ENCODE measurements at places on chromosomes 16 and 17.

DNA sequence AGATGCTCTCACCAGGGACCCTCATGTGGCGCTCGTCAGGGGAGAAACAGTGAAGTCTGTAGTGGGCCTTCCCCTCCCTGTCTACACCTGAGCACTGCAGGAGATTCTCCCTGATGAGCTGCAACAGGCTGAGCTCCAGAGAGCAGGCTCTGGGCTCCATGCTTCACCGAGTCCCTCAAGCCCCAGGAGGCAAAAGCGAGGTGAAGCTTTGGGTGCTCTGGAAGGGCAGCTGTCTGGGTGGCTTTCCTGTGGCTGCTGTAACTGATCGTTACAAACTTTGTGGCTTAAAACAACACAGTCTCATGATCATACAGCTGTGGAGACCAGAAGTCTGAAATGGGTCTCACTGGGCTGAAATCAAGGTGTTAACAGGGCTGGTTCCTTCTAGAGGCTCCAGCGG is 12.1 kb upstream of the CD300LD start:
- DNase-seq, result no peak

GRCh38 chr17:4643676-4644075 is 2.2 kb upstream of the ALOX15 start:
- DNase-seq, result no peak

DNA sequence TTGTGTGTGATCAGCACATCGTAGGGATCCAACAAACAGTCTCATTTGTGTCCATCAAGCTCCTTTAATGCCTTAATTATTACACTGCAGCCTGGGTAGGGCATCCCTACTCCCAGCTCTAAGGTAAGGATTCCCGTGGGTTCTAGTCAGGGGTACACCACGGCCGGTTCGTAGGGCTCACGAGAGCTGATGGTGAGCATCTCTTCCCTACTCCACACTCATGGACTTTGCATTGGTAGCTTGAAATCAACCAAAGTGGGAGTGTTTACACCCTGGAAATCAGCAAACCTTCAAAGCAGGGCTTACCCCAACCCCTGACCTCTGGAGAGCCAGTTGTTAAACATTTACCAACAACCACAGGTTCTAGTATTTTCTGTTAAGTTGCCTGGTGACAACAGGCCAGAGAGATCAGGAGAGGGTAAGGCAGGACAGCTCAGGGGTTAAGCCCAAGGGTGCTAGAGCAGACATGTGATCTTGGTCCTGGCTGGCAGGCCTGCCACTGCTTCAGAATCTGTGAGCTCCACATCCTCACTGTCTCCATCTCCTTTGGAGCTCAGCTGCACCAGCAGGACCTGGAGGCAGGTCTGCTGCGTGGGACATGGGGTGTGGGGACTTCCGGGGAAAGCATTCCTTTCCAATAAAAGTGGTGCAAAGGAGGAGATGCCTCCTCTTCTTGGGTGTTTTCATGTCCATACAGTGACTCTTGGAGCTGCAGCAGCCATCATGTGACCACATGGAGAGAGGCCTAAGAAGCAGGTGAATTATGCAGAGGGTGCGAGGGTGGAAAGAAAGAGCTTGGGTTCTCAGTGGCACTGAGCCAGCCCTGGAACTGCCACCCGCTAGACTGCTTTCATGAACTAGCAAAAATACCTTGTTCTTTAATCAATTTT is 36.1 kb upstream of the ZCCHC14 start:
- DNase-seq, result no peak

GRCh38 chr16:4520913-4521312 is 17.7 kb downstream of the CDIP1 start:
- no peak for DNase-seq

DNA sequence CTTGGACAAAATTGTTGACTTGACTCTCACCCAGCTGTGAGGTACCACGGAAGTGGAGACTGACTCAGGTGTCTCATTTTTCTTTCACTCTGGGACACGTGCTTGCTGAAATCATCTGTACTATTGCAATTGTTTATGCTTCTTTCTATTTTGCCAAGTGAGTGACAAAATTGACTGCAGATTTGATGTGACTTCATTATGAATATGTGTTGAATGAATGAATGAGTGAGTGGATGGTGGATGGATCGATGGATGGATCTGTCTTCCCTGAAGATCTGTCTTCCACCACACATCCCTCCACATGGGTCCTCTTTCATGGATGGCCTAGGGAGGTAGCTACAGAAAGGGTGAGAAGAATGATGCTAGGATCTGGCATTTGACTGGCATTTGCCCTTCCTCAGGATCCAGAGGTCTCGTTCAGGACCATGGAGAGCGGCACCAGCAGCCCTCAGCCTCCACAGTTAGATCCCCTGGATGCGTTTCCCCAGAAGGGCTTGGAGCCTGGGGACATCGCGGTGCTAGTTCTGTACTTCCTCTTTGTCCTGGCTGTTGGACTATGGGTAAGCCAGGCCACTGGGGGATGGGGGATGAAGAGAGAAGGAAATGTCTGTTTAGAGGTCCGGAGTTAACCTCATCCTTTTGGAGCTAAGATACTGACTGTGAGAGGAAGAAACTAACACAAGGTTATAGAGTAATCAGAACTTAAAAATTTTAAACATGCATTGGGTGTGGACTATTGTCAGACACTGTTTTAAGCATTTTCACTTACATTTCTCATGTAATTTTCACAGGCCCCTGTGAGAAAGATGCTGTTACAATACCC is 12.7 kb downstream of the SLC5A11 start:
- DNase-seq, result peak; percentile 69

- no peak for DNase-seq
These were observed 9.5 kb downstream of the HAS3 start for GRCh38 chr16:69114976-69115355.

DNA sequence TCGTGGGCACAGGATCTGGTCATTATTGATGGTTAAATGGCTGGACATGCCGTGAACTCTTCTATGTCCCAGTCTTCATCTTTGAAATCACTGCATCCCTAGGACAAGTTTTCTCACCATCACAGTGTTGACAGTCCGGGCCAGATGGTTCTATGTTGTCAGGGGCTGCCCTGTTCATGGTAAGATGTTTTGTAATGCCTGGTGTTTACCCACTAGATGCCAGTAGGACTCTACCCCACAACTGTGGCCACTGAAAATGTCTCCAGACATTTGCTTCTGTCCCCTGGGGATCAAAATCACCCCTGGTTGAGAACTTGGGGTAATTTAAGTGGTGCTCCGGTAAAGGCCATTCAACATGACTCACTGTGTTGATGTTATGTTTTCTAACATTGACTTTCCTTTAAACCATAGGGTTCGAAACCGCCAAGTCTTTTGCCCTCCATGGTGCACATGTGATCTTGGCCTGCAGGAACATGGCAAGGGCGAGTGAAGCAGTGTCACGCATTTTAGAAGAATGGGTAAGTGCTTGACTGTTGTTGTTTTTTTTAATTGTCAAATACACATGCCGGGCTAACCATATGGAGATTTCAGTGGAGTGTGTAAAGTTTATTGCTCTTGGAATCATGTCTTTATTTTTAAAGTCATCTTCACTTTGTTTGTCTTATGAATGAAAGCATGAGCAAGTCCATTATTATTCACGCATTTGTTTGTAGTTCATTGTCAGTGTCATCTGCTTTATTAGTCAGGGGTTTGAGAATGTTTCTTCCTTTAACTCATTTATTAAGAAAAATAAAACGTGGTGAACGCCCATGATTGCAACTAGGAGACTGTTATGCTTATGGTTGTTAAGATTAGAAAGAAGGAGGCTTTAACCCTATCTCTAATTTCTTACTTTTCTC is 64.6 kb downstream of the WWOX start:
- peak; percentile 5 for DNase-seq

GRCh38 chr17:39627712-39628516 is 1.2 kb downstream of the PPP1R1B start:
- DNase-seq, result no peak

GRCh38 chr17:8162997-8163977 is 539 bp upstream of the VAMP2 start:
- peak; percentile 15 for DNase-seq

- DNase-seq, result peak; percentile 18
These were observed at the start of gene SDK2 for GRCh38 chr17:73644145-73645049. Gene SDK2 (minus strand): TSS chr17:73644445. CDS start chr17:73644088, 357 bp downstream.

DNA sequence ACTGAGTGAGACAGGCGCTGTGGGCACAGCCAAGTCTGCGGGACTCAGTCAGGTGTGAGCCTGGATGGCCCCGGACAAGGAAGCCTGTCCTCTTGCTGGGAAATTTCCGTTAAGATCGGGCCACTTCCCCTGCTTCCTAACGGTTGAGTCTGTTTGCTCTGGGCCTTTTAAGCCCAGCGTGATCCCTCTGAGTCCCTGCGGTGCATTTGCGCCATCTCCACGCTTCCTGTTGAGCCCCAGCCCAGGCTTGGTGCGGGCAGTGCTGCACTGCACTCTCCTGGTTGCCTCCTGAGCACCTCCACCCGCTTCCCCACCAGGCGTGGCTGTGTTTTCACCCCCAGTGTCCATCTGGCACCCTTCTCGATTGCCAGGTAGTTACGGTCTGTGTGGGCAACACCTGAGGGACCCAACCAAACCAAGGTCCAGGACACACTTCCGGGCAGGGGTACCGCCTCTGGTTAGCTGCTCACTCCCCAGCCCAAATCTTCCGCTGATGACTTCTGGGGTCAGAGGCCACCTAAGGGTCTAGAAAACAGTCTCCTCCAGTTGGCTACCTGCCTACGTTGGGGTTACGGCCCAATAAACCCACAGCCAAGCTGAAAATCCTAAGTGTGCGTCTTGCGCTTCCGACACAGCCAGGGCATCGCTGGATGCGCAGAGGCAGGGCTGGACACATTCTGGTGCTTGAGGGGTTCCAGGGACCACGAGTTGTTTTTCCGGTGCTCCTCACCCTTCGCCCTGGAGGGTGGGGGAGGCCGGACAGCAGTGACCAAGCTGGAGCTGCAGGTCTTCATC is 1.4 kb upstream of the SLC25A10 start:
- DNase-seq, result peak; percentile 36

GRCh38 chr16:68251832-68252231 is 6.7 kb downstream of the PLA2G15 start:
- no peak for DNase-seq

DNA sequence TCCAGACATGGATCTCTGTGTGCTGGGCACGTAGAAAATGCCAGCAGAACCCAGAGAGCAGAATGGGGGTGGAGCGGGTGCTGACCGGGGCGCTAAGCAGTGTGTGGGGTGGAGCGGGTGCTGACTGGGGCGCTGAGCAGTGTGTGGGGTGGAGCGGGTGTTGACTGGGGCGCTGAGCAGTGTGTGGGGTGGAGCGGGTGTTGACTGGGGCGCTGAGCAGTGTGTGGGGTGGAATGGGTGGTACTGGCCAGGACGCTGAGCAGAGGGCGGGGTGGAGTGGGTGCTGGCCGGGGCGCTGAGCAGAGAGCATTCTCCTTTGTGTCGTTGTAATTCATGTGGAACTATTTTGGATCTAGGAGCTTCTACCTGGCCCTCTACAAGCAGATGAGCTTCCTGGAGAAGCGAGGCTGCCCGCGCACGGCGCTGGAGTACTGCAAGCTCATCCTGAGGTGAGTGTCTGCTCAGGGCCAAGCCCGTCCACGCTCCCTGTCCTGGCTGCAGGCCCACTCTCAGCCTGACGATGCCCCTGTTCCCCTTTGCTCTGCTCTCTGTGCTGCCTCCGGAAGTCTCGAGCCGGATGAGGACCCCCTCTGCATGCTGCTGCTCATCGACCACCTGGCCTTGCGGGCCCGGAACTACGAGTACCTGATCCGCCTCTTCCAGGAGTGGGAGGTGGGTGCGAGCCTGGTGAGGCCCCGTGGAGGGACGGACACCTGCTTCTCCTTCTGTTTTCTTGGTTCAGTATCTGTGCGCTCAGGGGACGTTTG is 20.3 kb upstream of the MC1R start:
- DNase-seq, result no peak

DNA sequence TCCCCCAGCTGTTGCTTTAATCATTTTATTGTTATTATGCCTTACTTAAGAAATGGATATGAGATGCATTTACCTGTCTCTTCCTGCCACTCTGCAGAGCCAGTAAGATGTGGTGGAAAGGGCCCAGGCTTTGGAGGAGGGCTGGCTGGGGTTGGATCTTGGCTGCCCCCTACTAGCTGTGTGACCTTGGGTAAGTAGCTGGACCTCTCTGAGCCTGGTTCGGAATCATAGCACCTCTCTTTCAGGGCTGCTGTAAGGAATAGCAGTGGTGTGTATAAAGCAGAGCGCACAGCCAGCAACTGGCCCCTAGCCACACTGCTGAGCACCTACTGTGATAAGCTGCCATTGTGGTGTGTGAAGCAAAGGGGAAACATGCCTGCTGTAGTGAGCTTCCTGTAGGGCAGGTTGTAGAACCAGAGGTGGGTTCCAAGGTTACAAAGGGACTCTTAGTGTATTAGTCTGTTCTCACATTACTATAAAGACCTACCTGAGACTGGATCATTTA is 23.9 kb downstream of the MAPT start:
- no peak for DNase-seq

- no peak for DNase-seq
These were observed 15.2 kb upstream of the KPNA2 start for GRCh38 chr17:68020409-68020756.

- DNase-seq, result no peak
These were observed 3.0 kb upstream of the ABR start for GRCh38 chr17:1182811-1183170.

All from mesenchymal stem cell (in vitro differentiated cells and primary cell).